Renal cortical epithelial cell (primary cell): ENCODE measurements at places on chromosomes 4 and X.

DNA sequence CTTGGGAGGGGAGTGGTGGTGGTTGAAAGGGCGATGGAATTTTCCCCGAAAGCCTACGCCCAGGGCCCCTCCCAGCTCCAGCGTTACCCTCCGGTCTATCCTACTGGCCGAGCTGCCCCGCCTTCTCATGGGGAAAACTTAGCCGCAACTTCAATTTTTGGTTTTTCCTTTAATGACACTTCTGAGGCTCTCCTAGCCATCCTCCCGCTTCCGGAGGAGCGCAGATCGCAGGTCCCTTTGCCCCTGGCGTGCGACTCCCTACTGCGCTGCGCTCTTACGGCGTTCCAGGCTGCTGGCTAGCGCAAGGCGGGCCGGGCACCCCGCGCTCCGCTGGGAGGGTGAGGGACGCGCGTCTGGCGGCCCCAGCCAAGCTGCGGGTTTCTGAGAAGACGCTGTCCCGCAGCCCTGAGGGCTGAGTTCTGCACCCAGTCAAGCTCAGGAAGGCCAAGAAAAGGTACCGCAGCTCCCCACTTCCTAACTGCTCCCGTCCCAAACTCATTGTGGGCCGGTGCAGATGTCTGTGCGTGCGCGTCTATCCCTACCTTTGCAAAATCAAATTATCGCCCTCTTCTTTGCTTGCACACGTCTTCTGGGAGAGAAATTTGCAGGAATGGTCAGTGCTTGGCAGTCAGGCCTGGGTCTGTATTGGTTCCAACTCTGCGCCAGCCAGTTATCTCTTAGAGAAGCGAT is 533 bp downstream of the IL15 start:
- DNase-seq = peak; percentile 25

GRCh38 chr4:120723105-120723504 is 199.4 kb downstream of the PRDM5 start:
- DNase-seq = no peak

- DNase-seq = no peak
Observed at GRCh38 chrX:139508099-139508498, 22.4 kb upstream of the F9 start.

DNA sequence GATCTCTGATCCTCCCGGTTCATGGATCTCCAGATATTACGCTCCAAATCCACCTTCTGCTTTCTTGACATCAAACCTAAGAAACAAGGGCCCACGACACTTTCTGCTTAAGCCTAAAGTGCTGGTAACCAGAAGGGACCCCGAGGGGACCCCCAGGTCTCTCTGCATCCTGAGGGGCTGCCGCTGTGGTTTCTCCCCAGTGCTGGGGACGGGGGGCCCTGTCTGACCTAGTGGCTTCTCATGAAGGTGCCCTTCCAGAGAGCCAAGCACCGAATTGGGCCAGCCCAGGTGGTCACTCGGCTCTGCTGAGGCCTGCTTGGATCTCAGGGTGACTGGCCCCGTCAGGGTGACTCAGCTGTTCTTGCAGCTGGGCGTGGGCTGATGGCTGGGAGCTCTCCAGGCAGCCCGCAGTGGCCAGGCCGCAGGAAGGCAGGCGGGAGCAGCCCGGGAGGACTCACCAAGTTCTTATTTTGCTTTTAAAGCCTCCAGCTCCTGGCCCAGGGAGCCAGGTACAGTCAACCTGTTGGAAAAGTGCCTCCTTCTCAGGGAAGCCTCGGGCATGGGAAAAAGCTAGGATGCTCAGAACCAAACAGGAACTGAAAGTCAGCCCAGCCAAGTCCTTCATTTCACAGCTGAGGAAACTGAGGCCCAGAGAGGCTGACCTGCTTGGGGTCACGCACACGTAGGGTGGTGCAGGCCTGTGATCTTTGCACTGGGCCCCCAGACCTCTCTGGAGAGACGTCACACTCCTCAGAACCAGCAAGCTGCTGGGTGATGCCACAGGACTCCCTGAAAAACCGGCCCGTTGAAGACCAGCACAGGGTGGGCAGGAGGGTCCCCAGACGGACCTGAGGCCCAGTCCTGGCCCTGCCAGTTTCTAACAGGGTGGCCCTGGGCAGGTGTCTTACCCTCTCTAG is 16.7 kb downstream of the BLOC1S4 start:
- DNase-seq = peak; percentile 78

DNA sequence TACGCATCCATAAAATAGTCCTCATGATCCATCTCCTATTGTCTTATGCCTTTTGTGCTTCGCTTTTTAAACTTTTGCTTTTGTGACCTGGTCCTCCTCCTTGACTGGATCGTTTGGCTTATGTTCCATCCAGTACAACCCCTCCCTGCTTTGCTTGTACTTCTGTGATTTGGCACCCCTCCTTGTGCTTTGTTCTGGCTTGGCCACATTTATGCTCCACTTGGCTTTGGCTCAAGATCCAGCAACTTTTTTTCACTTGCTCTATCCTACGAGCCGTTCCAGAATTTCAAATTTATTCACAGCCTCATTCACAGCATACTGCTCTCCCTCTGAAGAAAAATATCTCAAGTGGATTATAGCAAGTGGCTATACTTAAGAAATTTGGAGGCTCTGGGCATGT is 28.0 kb upstream of the GLRA2 start:
- no peak for DNase-seq

DNA sequence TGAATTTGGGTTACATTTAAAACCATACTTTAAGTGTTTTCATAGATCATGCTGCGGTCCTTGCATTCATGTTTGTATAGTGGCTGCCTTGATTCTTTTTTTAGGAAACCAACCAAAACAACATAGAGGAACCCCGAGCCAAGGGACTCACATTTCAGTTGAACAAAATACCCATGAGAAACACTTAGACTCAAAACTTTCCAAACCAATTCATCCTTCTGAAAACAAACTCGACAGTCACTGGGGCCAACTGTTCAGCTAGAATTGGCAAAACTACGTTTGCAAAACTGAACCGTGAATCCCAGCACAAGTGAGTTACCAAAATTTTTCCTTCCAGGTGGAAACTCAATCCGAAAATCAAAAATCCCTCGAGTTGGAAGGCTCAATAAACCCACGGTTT is 1.4 kb downstream of the ADGRA3 start:
- no peak for DNase-seq

DNA sequence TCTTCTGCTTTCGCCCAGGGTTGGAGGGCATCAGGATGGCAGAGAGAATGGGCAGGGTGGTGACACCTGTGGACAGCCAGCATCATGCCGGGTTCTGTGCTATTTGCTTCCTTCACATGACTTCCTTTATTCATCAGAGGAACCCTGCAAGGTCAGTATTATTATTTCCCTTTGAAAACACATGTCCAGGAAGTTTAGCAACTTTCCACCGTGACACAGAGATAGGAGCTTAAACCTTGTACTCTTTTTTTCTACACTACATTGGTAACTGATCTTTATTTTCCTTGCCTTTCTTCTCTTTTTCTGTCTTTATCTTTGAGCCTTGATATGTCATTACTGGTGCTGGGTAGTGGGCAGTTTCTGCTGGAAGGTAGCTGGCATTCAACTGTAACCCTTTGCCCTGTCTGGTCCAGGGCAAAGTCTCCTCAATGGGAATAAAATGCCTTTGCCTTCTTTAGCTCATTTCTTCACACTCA is 5.0 kb upstream of the MGST2 start:
- no peak for DNase-seq

- no peak for DNase-seq
Observed at GRCh38 chr4:147639388-147639787, 22.2 kb downstream of the TMEM184C start.

- no peak for DNase-seq
Observed at GRCh38 chrX:150564838-150565237, 3.6 kb upstream of the MTM1 start.

- DNase-seq = peak; percentile 39
Observed at GRCh38 chrX:118603981-118604380, 108.4 kb downstream of the DOCK11 start.

DNA sequence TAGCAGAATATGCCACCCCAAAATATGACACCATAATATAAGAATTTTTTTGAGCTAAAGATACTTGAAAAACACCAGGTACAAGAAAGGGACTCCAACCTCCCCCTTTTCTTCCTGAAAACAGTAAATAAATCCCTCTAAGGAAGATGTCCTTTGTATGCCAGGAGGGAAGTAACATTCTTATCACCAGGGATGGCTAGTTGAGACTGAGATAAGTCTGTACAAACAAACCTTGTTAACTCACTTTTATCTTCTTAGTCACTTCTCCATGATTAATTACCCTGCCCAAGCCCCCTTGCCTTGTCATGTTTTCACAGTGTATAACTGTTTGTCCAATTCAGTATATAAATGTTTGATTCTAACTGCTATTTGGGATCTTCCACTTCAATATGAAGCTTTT is 888.0 kb downstream of the PCDH18 start:
- DNase-seq = no peak

DNA sequence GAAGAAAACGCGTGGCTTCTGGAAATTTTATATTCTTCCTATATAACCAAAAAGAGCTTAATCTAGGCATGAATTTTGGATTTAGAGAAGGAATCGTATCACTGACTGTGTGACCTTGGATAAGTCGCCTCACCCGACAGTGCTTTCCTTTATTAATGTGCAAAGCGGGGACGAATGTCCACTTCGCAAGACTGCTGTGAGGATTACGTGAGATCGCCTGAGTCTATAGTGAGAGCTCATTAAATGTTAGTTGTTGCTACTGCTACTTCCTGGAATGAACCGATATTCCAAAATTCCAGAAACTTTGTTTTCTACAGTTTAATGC is 448 bp upstream of the TBC1D8B start:
- DNase-seq = no peak

GRCh38 chr4:155548173-155548572 is 118.5 kb upstream of the GUCY1A1 start:
- DNase-seq = no peak

DNA sequence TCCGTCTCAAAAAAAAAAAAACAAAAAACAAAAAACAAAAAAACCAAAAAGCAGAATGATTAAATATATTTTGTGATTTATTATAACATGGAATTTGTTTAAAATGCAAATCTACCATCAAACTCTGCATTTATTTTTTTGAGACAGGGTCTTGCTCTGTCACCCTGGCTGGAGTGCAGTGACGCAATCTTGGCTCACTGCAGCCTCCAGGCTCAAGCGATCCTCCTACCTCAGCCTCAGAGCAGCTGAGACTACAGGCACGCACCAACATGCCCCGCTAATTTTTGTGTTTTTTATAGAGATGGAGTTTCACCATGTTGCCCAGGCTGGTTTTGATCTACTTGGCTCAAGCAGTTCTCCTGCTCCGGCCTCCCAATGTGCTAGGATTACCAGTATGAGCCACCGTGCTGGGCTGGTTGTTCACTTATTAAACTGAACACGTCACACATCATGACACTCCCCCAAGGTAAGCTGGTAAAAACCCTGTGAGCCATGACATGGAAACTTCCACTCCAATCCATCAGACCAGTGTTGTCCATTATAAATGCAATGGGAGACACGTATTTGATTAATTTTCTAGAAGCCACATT is 45.7 kb downstream of the RBM47 start:
- peak; percentile 96 for DNase-seq
